ENCODE measurements at places on chromosomes 4 and X. TPM values are rescaled to one million over a fixed set of nuclear protein-coding genes. Genes with fewer than 3 reads are reported as not detected.

GUCY1B1 gene
- 12.9 TPM for total RNA-seq

TXK gene
- 0.59 TPM for total RNA-seq

IL2RG gene
- total RNA-seq, result 3.5 TPM

PLAC8 gene
- 2.8 TPM for total RNA-seq

RAB40A gene
- 0.40 TPM for total RNA-seq

LRP2BP gene
- total RNA-seq, result 1.7 TPM

ASB9 gene
- 1.6 TPM for total RNA-seq
